ENCODE measurements at places on chromosomes 7 and 10.
A peak's percentile ranks its signal among the peaks of the same experiment; 100 is the strongest.

DNA sequence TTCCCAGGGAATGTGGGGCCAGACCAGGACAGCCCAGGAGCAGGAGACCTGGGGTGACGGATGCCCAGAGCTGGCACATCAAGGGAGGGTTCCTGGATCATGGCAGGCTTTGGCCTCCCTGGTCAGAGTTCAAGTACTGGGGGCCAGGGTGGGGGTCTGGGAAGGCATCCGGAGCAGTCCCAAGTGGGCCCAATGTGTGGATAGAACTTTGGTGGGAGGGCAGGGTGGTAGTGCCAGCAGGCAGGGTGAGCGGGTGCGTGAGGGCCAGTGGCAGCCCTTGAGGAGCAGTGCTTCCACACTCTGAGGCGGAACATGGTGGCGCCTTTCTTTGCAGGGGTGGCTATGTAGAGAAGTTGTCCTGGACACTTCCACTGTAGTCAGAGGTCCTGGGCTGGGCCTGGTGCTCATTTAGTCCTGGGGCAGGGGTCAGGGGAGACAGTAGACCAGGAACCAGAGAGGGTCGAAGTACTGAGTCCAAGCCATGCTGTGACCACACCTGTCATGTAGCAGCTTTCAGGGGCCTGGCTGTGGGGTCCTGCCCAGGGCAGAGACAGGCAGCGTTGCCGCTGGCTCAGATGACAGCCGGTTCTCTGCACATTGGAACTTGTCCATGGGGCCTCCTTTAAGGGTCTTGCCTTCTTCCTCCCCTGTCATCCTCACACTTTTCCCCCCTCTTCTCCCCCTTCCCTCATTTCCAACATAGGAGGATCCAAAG is 22.2 kb upstream of the CSGALNACT2 start:
- DNase-seq, result no peak

GRCh38 chr7:139798892-139799291 is 21.1 kb upstream of the HIPK2 start:
- no peak for DNase-seq

DNA sequence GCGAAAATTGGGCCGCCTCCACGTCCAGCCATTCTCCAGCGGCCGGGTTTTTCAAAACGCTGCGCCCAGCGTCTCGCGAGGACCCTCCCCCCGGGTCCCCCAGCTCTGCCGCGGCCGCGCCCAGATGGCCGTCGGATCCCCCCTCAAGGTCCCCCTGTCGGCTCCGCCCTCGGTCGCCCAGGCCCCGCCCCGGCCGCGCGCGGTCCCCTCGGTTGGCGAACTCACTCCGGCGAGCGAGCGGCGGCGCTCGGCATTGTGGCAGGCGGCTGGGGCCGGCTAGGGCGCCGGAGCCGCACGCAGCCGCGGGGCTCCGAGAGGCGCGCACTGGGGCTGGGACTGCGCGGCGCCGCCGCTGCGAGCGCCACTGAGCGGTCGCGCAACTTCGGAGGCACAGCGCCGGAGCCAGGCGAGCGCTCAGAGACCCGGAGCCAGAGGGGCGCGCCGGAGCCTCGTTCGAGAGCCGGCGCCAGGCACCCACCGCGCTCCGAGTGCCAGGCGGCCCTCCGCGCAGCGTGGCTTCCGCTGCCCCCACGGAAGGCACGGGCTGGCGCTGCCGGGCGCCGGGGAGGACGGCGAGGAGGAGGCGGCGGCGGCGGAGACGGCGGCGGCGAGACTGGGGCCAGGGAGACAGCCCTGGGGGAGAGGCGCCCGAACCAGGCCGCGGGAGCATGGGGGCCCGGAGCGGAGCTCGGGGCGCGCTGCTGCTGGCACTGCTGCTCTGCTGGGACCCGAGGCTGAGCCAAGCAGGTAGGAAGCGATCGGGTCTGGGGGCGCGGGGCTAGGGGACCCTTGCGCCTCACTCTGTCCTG is at the start of gene UNC5B:
Gene UNC5B, plus strand, starts transcription at position 253 of the 809 bp plus-strand sequence. Its CDS starts 416 bp downstream, at position 669.
- peak; percentile 75 for DNase-seq

DNA sequence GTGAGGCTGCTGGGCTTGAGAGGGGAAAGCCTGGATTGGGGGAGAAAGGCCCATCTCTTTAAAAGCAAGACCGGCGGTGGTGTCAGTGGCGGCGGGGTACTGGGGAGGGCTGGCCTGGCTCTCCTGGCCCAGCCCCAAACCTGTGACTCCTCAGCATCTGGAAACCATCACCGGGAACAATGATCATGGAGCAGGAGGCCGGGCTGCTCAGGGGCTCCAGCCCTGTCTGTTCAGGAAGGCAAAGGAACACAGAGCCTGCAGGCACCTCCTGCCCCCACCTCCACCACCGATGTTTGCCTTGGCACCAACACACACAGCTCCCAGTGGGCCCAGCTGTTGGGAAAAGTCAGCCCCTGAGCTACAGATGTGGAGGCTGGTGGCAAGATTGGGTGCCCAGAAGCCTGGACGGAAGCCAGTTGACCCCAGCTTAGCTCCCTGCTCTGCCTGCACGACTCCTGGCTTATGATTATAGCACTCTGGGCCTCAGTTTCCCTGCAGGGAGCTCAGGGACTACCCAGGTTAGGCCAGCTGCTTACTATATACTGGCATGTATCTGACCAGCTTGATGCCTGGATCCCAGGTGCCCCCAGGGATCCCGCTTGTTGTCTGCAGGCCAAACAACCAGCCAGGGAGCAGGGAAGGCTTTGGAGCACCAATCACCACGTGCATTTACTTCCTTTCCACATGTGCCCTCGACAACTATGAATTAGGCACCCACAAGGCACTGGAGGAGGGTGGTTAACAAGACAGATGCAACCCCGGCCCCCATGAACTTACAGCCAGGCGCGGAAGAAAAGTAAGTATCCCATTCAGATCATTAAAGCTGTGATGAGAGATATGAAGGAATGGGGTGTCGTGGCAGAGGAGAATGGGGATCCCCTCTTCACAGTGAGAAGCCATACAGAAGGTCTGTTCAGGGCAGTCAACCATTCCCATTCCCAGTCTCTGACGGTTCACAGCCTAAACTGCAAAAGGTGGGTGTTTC is 37.3 kb downstream of the ZCCHC24 start:
- no peak for DNase-seq

- DNase-seq, result no peak
Measured at GRCh38 chr10:48444266-48444665, 137.8 kb downstream of the MAPK8 start.

DNA sequence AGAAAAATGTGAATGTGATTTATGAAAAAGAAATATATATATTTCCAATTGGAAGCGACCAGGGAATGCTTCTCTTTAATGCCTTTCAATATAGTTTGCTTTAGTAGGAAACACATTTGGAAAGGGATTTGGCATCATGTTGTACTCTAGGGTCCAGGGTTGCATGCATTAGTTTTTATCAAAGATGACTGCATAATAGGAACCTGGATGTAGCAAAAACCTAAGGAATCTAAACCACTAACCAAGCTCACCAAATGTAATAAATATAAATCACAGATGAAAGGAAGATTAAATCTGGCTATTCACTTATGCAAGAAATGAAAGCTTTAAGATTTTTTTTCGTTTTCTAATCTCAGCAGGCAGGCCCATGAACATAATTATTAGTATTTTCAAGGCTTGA is 120.0 kb downstream of the ATXN7L1 start:
- DNase-seq, result no peak

- no peak for DNase-seq
Measured at GRCh38 chr7:35617041-35617440, 77.9 kb downstream of the HERPUD2 start.

GRCh38 chr10:93376372-93377293 is 105.5 kb downstream of the MYOF start:
- peak; percentile 58 for DNase-seq

- DNase-seq, result no peak
Measured at GRCh38 chr10:122570920-122571319, 10.4 kb downstream of the DMBT1 start.

- no peak for DNase-seq
Measured at GRCh38 chr10:69061305-69062161, 26.4 kb upstream of the SRGN start.

DNA sequence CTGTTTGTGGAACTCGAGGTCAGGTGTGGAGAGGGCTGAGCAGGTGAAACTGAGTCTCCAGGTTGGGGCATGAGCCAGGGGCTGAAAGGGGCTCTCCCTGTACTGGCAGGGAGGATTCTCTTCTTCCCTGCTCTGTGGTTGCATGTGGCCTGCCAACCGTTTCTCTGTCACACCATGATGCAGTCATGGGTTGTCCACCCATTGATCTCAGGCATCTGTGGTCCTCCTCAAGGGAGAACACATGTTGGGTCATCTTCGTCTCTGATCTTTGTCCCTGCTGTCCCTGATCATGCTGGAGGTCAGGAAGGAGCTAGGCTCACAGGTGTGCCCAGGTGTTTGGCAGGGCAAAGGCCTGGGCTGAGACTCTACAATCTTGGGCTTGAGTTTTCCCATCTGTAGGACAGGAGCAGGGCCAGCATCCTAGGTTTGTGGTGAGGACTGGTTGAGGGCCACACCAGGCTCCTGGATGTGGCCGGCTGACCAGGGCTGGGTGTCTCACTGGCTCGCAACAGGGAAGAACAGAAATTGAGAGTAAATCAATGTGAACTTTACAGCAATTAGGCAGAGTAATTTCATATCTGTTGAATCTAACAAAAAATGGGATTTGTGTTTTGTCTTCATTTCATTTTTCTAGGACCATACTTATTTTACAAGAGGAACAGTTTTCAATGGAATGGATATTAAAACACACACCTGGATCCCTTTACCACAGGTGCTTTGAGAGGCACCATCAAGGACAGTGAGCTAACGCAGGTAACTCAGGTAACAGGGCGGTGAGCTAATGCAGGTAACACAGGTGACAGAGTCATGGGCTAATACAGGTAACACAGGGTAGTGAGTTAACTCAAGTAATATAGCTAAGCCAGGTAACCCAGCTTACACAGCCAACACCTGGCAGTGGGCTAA is 58.5 kb upstream of the IGFBP3 start:
- DNase-seq, result no peak

DNA sequence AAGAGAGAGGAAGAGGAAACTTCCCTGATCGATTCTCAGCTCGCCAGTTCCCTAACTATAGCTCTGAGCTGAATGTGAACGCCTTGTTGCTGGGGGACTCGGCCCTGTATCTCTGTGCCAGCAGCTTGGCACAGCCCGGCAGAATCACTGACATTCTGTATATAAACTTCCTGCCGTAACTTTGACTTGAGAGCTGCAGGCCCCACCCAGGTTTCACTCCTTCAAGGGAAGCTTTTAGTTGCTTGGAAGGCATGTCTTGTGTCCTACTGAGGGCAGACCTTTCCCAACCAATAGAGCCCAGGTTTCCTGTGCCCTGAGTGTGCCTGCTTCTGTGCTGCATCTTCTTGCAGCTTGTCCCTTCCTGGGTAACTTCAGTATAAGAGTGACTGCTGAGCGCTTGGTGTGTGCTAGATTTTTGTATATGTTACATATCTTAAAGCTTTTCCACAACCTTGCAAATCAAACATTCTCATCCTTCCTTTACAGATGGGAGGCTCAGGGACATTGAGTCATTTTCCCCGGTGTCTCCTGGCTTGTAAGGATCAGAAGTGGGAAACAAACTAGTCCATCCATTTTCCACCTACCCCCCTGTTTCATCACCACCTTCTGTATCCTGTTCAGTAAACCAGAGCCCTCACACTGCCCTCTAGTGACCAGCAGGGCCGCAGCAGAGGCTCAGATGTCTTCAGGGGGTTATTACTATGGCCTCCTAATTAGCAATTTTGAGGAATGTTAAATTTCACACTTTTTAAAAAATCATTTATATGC is 225.2 kb upstream of the PRSS58 start:
- peak; percentile 25 for DNase-seq

- DNase-seq, result no peak
Measured at GRCh38 chr7:14858410-14858809, 44.1 kb downstream of the DGKB start.

GRCh38 chr7:80659120-80660055 is 20.9 kb downstream of the CD36 start:
- DNase-seq, result no peak

DNA sequence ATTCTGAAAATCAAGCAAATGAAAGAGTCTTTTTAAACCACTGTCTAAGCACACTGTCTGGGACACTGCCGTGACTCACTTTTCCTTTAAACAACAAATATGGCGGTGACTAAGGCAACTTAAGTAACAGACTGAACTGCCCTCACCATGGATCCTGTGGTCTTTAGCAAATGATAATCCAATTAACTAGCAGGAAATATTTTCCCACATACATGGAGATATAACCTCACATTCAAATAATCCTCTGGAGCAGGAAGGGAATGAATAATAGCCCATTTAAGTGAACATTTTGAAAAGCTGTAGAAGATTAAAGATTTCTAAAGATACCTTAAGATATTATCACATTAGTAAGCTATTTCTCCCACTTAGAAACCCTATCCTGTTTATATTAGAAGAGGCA is 40.3 kb upstream of the LRRC17 start:
- DNase-seq, result no peak

GRCh38 chr10:72000073-72001032 is 36.2 kb downstream of the CHST3 start:
- no peak for DNase-seq

- no peak for DNase-seq
Measured at GRCh38 chr10:100746784-100747455, 1.5 kb downstream of the PAX2 start.

GRCh38 chr10:111338805-111339204 is 262.0 kb downstream of the ADRA2A start:
- no peak for DNase-seq

DNA sequence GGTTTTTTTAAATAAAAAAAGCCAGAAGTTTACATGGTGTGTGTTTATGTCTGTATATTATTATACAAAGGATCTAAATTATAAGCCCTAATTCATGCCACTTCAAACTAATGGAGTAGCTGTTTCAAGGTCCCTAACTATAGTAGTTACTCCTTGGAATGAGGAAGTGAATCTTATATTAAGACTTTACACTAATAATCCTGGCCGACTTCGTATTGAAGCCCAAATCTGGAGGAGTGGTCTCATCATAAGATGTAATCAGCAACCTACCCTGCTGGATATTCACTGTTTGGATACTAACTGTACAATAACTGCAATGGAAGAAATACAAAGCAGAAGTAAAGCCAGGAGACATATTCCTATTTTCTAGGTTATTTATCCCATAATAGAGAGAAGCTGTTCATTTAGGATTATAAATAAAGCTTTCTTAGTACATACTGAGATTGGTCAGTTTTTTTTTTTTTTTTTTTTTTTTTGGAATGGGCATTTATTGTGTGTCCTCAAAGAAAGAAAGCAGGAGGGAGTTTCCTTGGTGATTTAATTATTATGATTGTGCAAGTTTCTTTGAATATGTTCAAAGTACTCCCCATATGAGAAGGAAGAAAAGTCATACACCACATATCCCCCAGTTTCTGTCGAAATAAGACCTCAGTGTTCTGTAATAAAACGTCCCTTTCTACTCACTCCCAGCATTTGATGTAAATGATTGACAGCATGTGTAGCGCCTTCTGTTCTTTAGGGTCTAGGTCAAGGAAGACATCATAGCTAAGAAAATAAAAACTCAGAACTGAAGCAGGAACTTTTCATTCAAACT is 397.8 kb downstream of the EXOC4 start:
- no peak for DNase-seq

- no peak for DNase-seq
Measured at GRCh38 chr7:5708271-5708670, 73.2 kb downstream of the RNF216 start.

- no peak for DNase-seq
Measured at GRCh38 chr10:48722153-48723145, 37.8 kb downstream of the WDFY4 start.

- DNase-seq, result no peak
Measured at GRCh38 chr10:95485056-95485844, 75.9 kb downstream of the SORBS1 start.
